Heart right ventricle (tissue), 16 donors: ENCODE measurements at places on chromosomes 7 and 10.

- no peak for DNase-seq
Measured at GRCh38 chr7:28230261-28230660, 49.7 kb upstream of the JAZF1 start.

- no peak for DNase-seq
Measured at GRCh38 chr10:96025566-96025965, 17.8 kb upstream of the CCNJ start.

GRCh38 chr10:25405871-25406270 lies 231.1 kb downstream of the GPR158 start:
- no peak for DNase-seq

GRCh38 chr7:35430547-35431153 lies 176.8 kb upstream of the TBX20 start:
- no peak for DNase-seq

GRCh38 chr7:90276033-90276728 lies 31.2 kb downstream of the CFAP69 start:
- DNase-seq, result no peak

DNA sequence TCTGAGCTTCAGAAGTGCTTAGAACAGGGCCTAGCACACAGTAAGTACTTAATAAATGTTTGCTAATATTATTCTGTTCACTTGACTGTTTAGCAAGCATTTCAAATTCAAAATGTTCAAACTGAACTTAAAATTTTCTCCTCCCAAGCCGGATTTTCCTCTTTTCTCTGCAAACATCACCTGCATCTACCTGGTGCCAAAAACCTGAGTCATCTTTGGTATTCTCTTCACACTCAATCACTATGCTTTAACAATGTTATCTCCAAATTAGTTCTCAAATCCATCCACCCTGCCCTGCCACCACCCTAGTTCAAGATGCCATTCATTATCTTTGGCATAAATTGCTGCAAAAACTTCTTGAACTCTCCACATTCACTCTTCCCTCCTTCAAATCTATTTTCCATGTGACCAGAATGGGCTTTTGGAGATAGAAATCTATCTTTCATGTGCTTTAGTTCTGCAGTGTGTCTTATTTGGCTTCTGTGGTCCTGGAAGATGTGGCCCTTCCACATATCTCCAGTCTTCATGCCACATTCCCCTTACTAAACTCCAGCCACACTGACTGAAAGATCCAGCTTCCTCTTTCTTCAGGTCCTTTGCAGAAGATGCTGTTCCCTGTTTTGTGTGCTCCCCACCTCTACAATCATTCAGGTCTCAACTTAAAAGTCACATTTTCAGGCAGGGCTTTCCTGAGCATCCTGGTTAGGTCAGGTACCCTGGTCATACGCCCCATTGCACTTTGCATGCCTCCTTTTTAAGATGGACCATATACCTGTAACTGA lies 2.0 kb downstream of the GGCT start:
- DNase-seq, result no peak

- no peak for DNase-seq
Measured at GRCh38 chr10:82796510-82796909, 921.5 kb downstream of the NRG3 start.

GRCh38 chr7:126937171-126937570 lies 315.6 kb downstream of the GRM8 start:
- no peak for DNase-seq
